ENCODE measurements at places on chromosomes 16 and 17. TPM values are rescaled to one million over a fixed set of nuclear protein-coding genes. Genes with fewer than 3 reads are reported as not detected.
A peak's percentile ranks its signal among the peaks of the same experiment; 100 is the strongest.

GRCh38 chr17:78040440-78041385 lies 82.2 kb downstream of the TNRC6C start:
- peak; percentile 48 for DNase-seq
- peaks cover 19% of the 10 kb centered on the region for H3K4me1 ChIP-seq
- no peaks in the 10 kb centered on the region for H3K27me3 ChIP-seq
- peak overlapping the region; percentile 77 for H3K4me3 ChIP-seq
- H3K36me3 ChIP-seq, result peaks cover 24% of the 10 kb centered on the region

- H3K36me3 ChIP-seq, result peaks cover 3% of the 10 kb centered on the region
- no peak for DNase-seq
- no peaks in the 10 kb centered on the region for H3K27me3 ChIP-seq
- H3K4me3 ChIP-seq, result no peak overlapping the region
Measured at GRCh38 chr16:71775949-71776348, 32.7 kb downstream of the AP1G1 start.

DNA sequence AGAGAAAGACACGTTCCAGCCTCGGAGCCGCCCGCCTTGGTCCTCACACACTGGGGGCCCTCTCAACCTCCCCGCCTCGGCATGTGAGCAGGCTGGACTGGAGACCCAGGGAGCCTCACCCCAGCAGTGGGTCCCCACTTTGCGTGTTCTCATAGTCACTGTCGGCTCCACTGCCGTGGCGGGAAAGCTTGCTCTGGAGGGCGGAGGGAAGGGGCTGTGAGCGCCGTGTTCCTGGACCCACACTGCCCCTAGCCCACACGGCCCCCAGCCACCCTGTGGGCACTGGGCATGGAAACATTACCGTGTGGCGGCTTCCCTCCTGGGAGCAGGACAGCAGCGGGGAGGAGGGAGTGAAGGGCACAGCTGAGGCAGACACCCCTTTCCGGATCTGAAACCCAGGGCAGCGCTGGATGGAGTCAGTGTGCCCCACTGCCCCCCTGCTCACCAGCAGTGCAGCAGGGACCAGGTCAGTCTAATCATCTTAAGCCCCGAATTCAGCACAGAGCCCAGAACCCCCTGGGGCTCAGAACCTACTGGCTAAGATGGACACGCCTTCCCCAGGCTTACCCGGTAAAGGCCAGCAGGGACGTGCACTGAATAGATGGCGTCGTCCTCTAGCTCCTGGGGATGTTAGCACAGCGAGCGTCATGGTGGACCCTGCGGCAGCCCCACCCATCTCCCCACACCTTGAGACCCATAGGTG lies 7.2 kb downstream of the TP53I13 start:
- peak overlapping the region; percentile 32 for H3K27ac ChIP-seq
- DNase-seq, result no peak
- peak overlapping the region; percentile 13 for H3K4me3 ChIP-seq
- peaks cover 8% of the 10 kb centered on the region for H3K36me3 ChIP-seq
- no peaks in the 10 kb centered on the region for H3K27me3 ChIP-seq

DNA sequence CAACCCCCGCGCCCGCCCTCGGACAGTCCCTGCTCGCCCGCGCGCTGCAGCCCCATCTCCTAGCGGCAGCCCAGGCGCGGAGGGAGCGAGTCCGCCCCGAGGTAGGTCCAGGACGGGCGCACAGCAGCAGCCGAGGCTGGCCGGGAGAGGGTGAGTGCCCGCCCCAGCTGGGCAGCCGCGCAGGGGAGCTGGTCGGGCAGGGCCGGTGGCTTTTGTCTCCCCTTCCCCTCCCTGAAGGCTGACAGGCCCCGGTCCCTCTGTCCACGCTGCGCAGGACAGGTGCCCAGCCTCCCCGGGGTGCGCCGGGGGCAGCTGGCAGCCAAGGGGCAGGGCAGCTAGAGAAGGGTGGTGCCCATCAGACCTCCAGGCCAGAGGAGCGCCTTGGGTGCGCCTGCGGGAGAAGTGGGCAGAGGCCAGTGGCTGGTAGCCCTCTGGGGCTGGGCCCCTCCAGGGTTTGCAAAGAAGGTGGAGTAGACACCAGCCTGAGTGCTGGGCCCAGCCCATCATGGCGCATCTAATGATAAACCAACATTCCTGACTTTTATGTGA lies 278 bp downstream of the ITGB4 start:
- H3K36me3 ChIP-seq, result no peaks in the 10 kb centered on the region
- peaks cover 33% of the 10 kb centered on the region for H3K27me3 ChIP-seq
- no peak for DNase-seq
- no peak overlapping the region for H3K27ac ChIP-seq
- peak overlapping the region; percentile 68 for H3K4me3 ChIP-seq

GRCh38 chr16:82699711-82700495 lies 73.1 kb downstream of the CDH13 start:
- no peaks in the 10 kb centered on the region for H3K4me1 ChIP-seq
- H3K27me3 ChIP-seq, result peaks cover 27% of the 10 kb centered on the region
- H3K4me3 ChIP-seq, result no peak overlapping the region

GRCh38 chr17:17797119-17797809 lies 39.5 kb downstream of the SREBF1 start:
- H3K27me3 ChIP-seq, result no peaks in the 10 kb centered on the region
- H3K4me3 ChIP-seq, result no peak overlapping the region
- no peak overlapping the region for H3K27ac ChIP-seq
- peaks cover 22% of the 10 kb centered on the region for H3K4me1 ChIP-seq
- no peak for DNase-seq

DNA sequence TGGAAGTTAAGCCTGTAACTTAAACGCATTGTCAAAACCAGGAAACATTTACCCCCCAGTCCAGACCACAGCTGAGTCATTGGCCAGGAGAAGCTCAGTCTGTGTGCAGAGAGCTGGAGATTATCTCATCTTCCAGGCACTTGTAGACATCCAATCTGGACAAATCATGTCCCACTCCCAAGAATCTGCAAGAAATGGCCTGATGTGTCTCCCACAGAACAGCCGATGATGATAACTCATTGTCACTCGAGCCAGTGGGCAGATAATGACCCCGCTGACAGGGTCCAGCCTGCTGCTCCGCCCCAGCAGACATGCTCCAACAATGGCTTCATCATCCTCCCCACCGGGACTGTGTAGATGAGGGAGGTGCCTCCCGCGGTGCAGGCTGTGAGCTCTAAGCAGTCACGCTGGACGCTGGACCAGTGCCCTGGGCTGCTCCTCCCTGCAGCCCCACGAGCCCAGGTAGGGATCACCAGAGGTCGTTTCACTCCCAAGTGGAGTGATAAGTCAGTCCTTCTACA lies 322.5 kb downstream of the C16orf95 start:
- peaks cover 8% of the 10 kb centered on the region for H3K4me1 ChIP-seq
- no peak overlapping the region for H3K4me3 ChIP-seq

GRCh38 chr17:42704837-42705494 lies 22.6 kb downstream of the CNTNAP1 start:
- H3K4me3 ChIP-seq, result no peak overlapping the region
- peak overlapping the region; percentile 93 for H3K27ac ChIP-seq
- peak; percentile 50 for DNase-seq
- H3K4me1 ChIP-seq, result peaks cover 57% of the 10 kb centered on the region
- H3K27me3 ChIP-seq, result no peaks in the 10 kb centered on the region
- peaks cover 48% of the 10 kb centered on the region for H3K36me3 ChIP-seq

DNA sequence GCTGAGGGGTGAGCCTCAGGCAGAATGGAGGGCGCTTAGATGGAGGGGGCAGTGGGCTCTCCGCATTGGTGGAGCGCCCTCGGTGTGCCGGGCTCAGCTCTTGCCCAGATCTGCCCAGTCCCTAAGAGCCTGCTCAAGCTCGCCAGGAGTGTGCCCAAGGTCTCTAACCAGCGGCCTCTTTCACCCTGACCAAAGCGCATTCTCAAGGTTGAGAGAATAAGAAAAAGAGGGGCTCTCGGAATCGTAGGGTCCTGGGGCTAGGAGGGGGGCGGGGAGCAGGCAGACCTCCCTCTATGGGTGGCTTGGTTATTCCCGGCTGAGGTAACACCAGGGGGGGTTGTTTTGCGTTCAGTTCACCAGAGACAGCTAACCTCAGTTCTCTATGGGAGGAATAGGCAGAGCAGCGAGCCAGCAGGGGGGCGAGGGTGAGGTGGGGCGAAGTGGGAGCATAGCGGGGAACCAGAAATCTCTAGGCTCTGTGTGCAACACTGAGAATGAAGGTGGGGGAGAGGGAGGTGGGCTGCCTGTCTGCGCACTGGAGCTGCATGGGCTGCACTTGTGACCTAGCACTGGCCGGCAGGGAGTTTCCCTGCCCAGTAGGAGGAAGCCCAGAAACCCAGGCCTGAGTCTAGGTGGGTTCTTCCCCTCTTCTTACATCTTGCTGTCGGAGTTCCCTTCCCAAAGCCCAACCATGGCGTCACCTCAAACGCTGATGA lies 3.0 kb downstream of the TMEM132E start:
- H3K27me3 ChIP-seq, result peaks cover 85% of the 10 kb centered on the region
- H3K4me3 ChIP-seq, result peak overlapping the region; percentile 32
- no peaks in the 10 kb centered on the region for H3K36me3 ChIP-seq

DNA sequence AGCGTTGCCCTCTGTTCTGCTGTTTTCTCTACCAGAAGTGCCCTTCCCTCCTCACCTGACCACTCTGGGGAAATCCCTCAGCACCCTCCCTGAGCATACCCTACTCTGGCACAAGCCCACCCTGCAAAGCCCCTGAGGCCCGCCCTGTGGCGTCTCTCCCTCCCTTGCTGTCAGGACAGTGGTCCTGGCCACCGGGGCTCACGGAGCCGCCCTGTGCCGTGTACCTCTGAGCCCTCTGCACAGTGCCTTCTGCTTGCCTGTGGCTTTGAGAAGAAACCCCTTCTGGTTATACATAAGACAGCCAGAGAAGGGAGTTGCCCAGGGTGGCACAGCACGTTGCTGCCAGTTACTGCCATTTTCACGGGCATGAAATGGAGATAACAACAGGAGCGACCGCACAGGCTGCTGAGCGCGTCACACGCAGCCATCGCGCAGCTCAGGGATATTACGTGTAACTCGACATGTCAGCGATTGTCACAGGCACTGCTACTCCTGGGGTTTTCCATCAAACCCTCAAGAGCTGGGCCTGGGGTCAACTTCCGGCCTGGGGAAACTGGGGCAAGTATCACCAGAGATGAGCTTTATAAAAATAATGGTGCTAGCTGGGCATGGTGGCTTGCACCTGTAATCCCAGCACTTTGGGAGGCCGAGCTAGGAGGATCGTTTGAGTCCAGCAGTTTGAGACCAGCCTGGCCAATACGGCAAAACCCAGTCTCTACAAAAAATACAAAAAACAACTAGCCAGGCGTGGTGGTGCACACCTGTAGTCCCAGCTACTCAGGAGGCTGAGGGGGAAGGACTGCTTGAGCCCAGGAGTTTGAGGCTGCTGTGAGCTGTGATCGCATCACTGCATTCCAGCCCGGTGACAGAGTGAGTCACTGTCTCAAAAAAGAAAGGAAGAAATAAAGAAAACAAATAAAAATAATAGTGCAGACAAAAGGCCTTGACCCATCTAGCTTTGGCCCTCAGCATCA lies 14.8 kb downstream of the SCGB1C2 start:
- DNase-seq, result no peak
- H3K27me3 ChIP-seq, result peaks cover 18% of the 10 kb centered on the region
- no peaks in the 10 kb centered on the region for H3K4me1 ChIP-seq
- no peak overlapping the region for H3K27ac ChIP-seq

DNA sequence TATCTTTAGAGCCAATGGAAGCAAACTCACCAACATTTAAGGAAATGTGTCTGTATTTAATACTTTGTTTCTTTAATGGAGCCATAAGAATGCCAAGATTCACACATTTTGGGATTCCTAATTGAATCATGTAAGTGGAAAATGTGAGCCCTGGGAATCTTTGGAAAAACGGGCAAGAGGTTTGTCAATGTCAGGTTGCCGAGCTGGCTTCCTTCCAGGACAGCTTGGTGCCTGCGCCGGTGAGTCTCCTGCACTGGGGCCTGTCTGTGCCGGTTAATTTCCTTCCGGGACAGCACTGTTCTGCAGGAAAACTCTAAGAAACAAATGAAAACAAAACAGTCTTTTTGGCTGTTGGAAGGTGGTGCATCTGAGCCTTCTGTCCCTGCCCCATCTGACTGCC lies 210.6 kb downstream of the HAPSTR1 start:
- peaks cover 42% of the 10 kb centered on the region for H3K27me3 ChIP-seq
- H3K4me3 ChIP-seq, result no peak overlapping the region
- H3K4me1 ChIP-seq, result no peaks in the 10 kb centered on the region
- no peak overlapping the region for H3K27ac ChIP-seq
- H3K36me3 ChIP-seq, result peaks cover 14% of the 10 kb centered on the region

DNA sequence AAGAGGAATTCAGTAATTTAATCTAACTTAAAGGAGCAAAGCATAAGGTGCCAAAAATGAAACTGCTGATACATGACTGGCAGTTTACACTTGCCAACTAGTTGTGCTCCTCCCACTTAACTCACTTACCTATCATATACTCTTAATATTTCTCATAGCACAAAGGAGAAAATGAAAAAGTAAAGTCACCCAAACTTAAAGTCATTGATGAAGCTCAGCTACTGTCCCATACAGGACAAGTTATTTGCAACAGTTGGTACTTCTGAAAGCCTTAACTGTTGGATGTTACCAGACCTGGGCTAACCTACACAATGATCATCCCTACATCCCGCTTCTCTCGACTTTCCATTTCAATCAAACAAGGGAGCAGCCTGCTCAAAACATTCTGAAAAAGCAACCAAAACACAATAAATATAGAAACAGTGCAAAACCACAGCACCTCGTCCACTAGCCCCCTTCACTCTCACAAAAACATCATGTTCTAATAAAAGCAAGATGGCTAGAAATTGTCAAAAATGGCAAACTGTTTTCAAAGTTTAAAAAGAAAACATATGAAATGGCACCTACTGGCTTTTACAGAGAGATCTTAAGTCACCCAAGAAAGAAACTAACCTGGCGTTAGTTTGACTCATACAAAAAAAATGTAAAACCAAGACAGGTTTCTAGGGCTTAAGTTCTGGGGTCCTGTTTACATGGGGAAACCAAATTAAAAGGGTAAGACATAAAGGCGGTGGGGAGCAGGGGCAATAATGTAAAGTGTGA lies 868 bp downstream of the MED13 start:
- no peak for DNase-seq
- H3K36me3 ChIP-seq, result peaks cover 11% of the 10 kb centered on the region
- H3K4me1 ChIP-seq, result peaks cover 41% of the 10 kb centered on the region
- no peaks in the 10 kb centered on the region for H3K27me3 ChIP-seq
- H3K27ac ChIP-seq, result peak overlapping the region; percentile 76

GRCh38 chr17:49738456-49739163 lies 25.3 kb downstream of the FAM117A start:
- no peaks in the 10 kb centered on the region for H3K36me3 ChIP-seq
- H3K27me3 ChIP-seq, result no peaks in the 10 kb centered on the region
- H3K4me1 ChIP-seq, result peaks cover 67% of the 10 kb centered on the region
- peak overlapping the region; percentile 100 for H3K27ac ChIP-seq

- H3K27me3 ChIP-seq, result peaks cover 7% of the 10 kb centered on the region
- no peak for DNase-seq
- H3K36me3 ChIP-seq, result no peaks in the 10 kb centered on the region
- H3K4me1 ChIP-seq, result peaks cover 6% of the 10 kb centered on the region
- no peak within 1 kb of the TSS for H3K4me3 ChIP-seq
Measured at GRCh38 chr17:34319039-34319483, at the start of gene CCL8. TSS of gene CCL8 (plus strand) at chr17:34319435. CDS start at chr17:34319502, 67 bp downstream.

Gene ATP6V0D1
- 160 TPM for polyA plus RNA-seq

Gene CRYBA1
- polyA plus RNA-seq, result not detected

Gene MYH11
- polyA plus RNA-seq, result 0.36 TPM

Gene KRTAP9-8
- polyA plus RNA-seq, result not detected

Gene MT4
- polyA plus RNA-seq, result not detected

Gene CIITA
- 259 TPM for polyA plus RNA-seq

Gene MT1A
- not detected for polyA plus RNA-seq

Gene ORAI3
- polyA plus RNA-seq, result 78.3 TPM

Gene KCNJ16
- polyA plus RNA-seq, result not detected

Gene CDRT15L2
- not detected for polyA plus RNA-seq
